ENCODE measurements at places on chromosomes 11 and 22. TPM values are rescaled to one million over a fixed set of nuclear protein-coding genes. Genes with fewer than 3 reads are reported as not detected.

PDGFD gene
- polyA plus RNA-seq, result 1.8 TPM

LMNTD2 gene
- 2.1 TPM for polyA plus RNA-seq

PVALB gene
- 7.9 TPM for polyA plus RNA-seq

ANGPTL5 gene
- polyA plus RNA-seq, result not detected

CSF2RB gene
- polyA plus RNA-seq, result not detected

SSRP1 gene
- 225 TPM for polyA plus RNA-seq

LRRC74B gene
- not detected for polyA plus RNA-seq

RASD2 gene
- 1.2 TPM for polyA plus RNA-seq

DRD4 gene
- polyA plus RNA-seq, result 1.8 TPM

INS gene
- not detected for polyA plus RNA-seq

PGA5 gene
- 0.45 TPM for polyA plus RNA-seq

DBX1 gene
- polyA plus RNA-seq, result 0.16 TPM

MMP3 gene
- not detected for polyA plus RNA-seq

OR10A6 gene
- 0.09 TPM for polyA plus RNA-seq

KCNQ1OT1 gene
- 0.89 TPM for polyA plus RNA-seq

LARGE1 gene
- polyA plus RNA-seq, result 12.8 TPM

MIOX gene
- polyA plus RNA-seq, result not detected

TMEM86A gene
- polyA plus RNA-seq, result 0.99 TPM

UBQLNL gene
- 0.09 TPM for polyA plus RNA-seq

PAMR1 gene
- polyA plus RNA-seq, result 0.70 TPM

P2RY6 gene
- 0.40 TPM for polyA plus RNA-seq

MISFA gene
- polyA plus RNA-seq, result 7.9 TPM

PRSS23 gene
- polyA plus RNA-seq, result 2.1 TPM

CBLIF gene
- not detected for polyA plus RNA-seq

HBB gene
- polyA plus RNA-seq, result not detected

HSPB2 gene
- polyA plus RNA-seq, result 2.2 TPM

DKK3 gene
- 14.8 TPM for polyA plus RNA-seq

KIRREL3 gene
- polyA plus RNA-seq, result 0.13 TPM

Measured in GM23338 (cell line).